ENCODE measurements at places on chromosomes 2 and 18.

DNA sequence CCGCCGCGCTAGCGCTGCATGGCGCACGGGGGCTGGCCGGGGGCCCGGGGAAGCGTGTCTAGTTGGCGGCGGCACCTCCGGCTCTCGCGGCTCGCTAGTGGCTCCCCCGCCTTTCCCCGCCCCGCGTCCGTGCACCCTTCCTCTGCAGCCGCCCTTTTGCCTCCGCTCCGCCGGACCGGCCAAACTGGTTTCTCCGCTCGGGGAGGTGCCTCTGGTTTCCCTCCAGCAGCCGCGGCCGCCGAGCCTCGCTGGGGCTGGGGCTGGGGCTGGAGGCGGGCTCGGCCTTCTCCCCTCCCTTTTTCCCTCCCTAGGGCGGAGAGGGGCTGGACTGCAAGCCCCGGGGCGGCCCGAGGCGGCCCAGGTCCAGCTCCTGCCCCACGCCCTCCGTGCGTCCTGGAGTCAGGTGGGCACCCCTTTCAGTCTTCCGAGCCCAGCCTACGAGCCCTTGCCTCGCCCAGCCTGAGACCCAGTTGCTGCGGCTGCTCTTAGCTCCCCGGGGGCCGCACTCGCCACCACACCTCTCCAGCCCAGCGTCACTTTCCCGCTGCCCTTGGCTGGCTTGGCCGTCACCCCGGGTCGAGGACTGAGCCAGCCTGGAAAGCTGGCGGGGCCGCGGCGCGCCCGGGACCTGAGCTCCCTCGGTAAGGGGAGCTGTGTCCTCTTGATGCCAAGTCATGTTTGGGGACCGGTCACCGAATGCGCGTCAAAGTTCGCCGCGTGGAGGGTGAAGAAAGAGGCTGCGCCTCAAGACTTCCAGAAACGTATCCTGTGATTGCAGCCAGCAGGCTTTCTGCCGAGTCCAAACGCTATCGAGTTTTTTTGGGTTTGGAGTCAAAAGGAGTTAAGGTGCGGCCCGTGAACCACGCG, at the start of gene ATP8B1:
Gene ATP8B1 (minus strand): TSS at position 213 of the 867 bp plus-strand sequence. CDS start 71,508 bp downstream, outside the sequence.
- no peak for DNase-seq

DNA sequence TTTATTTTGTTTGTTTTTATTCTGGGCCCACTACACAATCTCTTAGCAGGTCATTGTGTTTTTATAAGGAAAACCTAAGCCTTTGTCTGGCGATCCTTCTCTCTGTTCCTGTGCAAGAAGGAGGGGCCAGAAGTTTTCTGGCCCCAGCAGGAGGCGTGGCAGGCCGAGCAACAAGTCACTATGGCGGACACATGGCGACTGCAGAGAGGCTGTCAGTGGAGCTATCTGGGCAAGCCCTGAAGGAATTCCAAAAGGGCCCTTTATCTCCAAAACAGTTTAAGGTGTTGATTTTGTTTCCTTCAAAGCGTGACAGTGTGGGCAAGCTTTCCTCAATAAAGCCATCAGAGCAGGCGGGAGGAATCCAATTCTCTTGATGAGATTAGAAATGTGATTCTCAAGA, 118.8 kb upstream of the CTAGE1 start:
- DNase-seq: no peak

GRCh38 chr2:8877894-8878293, 40.5 kb upstream of the KIDINS220 start:
- no peak for DNase-seq

GRCh38 chr2:158716121-158716791, 78.9 kb upstream of the DAPL1 start:
- no peak for DNase-seq

- no peak for DNase-seq
These were observed 105.6 kb upstream of the ST3GAL5 start for GRCh38 chr2:85994421-85994777.

DNA sequence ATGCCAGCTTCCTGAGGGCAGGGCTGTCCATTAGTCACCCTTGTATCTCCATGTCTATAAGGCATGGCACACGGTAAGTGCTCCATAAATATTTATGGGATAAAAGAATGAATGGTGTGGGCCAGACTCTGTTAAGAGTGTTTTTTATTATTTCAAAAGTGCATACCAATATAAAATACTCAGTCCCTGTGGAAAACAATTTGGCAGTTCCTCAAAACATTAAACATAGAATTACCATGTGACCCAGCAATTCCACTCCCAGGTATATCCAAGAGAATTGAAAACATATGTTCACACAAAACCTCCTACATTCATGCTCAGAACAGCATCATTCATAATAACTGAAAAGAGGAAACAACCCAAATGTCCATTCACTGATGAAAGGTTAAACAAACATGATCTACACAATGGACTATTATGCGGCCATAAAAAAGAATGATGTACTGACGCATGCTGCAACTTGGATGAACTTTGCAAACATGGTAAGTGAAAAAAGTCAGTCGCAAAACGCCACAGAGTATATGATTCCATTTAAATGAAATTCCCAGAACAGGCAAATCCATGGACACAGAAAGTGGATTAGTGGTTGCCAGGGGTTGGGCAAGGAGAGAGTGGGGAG, 69.1 kb upstream of the TCF7L1 start:
- no peak for DNase-seq

Measured in hippocampal formation (tissue), 2 donors.